ENCODE measurements at places on chromosomes 3 and 15. TPM values are rescaled to one million over a fixed set of nuclear protein-coding genes. Genes with fewer than 3 reads are reported as not detected.

The OR5K3 gene
- total RNA-seq, result not detected

The INSYN1 gene
- total RNA-seq, result 1.3 TPM

DNA sequence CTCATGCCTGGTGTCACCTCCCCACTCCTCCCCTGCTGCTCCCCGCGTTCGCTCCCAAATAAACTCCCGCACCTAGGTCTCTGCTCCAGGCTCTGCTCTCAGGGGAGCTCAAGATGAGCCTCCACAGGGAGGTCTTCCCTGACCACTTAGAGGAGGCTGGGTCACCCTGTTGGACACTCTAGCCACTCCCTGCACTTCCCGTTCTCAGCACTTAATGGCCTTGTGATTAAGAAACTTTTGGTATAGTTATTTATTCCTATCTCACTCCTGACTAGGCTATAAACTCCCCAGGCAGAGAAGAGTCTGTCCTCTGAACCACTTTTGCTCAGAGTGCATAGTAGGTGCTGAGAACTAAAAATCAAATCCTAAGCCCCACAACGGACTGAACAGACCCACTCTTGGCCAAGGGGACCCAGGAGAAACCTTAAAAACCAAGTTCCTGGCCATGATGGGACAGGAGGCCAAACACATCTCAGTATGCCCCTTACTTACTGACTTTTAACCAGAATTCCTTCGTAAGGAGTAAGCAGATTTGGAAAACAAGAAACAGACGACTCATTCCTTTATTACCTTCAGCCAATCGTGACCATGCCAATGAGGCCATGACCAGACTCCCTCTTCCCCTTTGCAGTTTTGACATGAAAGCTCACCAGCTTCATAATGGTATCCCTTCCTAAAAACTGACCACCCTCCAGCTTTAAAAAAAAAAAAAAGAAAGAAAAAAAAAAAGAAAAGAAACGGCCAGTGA is 69.0 kb upstream of the HRH1 start:
- DNase-seq, result no peak

GRCh38 chr3:116442331-116443021 is 2.8 kb downstream of the LSAMP start:
- DNase-seq, result no peak

DNA sequence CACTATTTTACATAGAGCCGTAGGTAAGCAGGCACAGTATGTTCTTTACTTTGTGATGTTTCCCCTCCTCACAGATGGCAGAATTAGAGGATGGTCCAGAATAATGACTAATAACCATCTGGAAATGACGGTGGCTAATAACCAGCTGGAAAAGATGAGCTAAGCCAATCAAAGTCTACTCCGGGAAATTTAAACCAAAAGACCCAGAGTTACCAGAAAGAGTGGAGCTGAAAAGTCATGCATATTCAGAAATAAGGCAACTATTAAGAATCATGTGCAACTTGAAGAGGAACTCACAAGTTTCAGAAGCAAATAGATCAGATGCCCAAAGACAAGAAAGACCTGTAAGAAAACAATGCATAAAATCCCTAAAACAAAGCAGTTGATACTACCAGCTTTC is 33.6 kb downstream of the DMXL2 start:
- no peak for DNase-seq

All from kidney epithelial cell (primary cell).